ENCODE measurements at places on chromosomes 1 and 21.

DNA sequence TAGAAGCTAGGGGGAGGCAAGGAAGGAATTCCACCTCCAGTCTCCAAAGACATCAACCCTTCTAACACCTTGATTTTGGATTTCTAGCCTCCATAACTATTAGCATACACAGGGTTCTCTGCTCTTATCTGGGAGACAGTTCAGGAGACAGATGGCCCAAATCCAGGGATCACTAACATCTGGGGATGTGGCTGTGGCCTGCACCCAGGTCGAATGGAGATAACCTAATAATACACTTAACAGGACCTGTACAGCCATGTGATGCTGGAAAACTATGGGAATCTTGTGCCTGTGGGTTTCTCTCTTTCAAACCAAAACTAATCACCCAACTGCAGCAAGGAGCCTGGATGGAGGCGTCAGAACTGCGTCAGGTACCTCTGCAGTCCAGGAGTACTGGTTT, 47.6 kb downstream of the KIAA0319L start:
- DNase-seq: no peak

- DNase-seq: peak; percentile 73
Observed at GRCh38 chr1:179016706-179017382, 8.8 kb upstream of the FAM20B start.

- DNase-seq: no peak
Observed at GRCh38 chr21:46585191-46585953, 19.5 kb downstream of the S100B start.

DNA sequence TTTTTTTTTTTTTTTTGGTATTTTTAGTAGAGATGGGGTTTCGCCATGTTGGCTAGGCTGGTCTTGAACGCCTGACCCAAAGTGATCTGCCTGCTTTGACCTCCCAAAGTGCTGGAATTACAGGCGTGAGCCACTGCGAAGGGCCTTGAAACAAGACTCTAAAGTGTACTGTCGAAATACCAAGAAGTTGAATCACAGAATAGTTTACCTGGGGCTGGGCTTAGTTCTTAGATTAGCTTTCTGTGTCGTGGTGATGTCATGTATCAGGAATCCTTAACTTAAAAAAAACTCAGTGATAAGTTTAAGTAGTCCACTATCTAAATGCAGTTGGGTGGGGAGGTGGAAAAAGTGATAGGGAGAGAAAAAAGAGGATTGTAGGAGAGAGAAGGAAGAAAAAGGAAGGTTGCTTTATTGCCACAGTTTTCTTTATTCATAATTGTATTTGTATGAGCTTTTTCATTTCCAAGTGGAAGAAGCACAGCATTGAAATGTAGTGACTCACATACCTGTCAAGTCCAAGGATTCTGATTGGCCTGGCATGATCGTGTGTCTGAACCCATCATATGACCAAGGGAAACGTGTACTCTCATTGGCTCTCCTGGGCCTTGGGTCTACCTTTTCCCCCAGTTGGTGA, 13.4 kb downstream of the ITSN1 start:
- no peak for DNase-seq

GRCh38 chr1:228299901-228300300, 92.1 kb downstream of the OBSCN start:
- DNase-seq: no peak

- no peak for DNase-seq
Observed at GRCh38 chr1:60034999-60035398, 38.6 kb downstream of the C1orf87 start.

DNA sequence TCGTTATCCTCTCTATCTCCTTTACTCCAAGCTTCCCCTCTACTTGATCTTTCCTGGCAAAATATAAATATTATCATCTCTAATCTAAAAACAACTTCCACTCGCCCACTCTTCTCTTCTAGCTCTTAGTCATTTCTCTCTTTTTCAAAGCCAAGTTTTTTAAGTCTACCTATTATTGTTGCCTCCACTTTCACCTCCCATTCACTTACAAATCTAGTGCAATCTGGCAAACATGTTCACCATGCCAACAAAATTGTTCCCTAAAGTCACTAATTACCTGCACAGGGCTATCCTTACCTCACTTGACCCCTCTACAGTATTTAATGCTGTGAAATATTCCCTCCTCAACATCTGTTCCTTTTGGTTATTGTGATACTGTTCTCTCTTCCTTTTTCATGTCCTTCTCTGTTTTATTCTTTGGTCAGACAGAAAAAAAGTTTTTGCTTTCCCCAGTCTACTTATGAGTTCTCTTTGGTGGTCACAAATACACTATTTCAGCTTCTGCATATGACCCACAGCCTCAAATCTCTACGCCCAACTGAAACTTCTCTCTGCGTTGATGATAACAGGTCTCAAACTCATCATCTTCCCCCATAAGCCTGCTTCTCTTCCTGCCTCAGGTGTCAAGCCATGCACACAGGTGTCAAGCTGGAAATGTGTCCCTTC, 31.9 kb upstream of the RAP1A start:
- no peak for DNase-seq

- no peak for DNase-seq
Observed at GRCh38 chr1:226635456-226635941, 86.9 kb downstream of the STUM start.

- DNase-seq: no peak
Observed at GRCh38 chr1:233675446-233675845, 61.5 kb downstream of the KCNK1 start.

GRCh38 chr1:7967196-7967595, 5.7 kb downstream of the PARK7 start:
- DNase-seq: no peak

DNA sequence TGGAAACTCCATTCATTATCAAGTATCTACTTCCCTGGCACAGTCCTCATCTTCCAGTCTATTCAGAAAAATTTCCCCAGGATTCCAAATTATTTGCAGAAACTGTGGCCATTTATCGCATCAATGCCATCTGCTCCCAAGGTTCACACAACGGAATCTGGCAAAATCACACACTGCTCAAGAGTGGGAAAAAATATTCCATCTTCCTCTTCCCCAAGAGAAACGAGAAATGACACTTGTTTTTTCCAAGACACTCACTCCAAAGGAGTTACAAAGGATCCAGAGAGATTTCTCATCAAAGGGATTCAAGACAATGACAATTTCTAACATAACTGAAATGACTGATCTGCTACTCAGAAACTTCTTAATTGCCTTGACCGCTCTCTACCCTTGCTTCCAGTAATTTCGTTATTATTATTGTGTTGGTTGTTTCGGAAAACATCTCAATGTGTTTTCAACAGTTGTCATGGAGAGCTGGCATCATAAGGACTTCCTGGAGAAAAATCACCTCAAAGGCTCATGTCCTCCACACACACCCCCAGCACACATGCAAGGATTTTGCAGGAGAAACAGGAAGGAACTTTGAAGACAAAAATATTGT, 128.0 kb downstream of the PSMG1 start:
- no peak for DNase-seq

DNA sequence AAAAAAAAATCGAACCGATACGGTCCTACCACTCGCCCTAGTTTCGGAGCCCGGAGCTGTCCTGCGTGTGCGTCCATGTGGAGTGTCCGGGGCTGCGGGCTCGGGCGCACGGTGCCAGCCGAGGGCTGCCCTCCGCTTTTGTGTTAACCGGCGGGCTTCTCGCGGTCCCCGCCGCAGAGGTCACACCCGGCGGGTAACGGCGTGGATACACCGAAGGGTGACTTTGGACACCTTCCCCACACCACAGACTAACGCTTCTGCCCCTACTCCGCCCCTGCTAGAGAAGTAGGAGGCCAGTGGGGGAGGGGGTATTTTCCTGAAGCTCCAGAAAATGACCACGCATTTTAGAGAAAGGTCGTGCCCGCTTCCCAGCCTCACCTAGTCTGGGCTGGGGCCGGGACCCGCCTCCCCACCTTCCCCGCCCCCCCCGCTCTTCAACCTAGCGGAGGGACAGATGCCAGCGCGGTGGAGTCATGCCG, 609 bp upstream of the ATF3 start:
- no peak for DNase-seq

GRCh38 chr1:55456971-55457370, 241.8 kb upstream of the USP24 start:
- DNase-seq: no peak

DNA sequence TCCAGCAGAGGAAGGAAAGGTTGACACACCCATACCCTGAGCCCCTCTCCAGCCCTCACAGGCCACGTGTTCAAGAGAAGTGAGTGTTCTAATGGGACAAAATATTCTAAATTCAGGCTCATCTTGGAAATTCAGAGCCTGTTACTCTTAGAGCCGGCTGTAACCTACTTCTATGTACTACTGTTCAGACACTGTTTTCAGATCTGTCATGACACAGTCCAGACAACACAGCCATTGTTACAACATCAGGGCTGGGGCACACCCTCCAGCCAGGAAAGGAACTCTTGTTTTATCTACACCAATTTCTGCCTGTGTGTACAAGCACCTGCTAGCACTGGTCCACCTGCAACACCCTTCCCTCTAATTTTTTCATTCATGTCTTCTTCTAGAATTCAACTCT, 145.4 kb upstream of the C8B start:
- DNase-seq: no peak

DNA sequence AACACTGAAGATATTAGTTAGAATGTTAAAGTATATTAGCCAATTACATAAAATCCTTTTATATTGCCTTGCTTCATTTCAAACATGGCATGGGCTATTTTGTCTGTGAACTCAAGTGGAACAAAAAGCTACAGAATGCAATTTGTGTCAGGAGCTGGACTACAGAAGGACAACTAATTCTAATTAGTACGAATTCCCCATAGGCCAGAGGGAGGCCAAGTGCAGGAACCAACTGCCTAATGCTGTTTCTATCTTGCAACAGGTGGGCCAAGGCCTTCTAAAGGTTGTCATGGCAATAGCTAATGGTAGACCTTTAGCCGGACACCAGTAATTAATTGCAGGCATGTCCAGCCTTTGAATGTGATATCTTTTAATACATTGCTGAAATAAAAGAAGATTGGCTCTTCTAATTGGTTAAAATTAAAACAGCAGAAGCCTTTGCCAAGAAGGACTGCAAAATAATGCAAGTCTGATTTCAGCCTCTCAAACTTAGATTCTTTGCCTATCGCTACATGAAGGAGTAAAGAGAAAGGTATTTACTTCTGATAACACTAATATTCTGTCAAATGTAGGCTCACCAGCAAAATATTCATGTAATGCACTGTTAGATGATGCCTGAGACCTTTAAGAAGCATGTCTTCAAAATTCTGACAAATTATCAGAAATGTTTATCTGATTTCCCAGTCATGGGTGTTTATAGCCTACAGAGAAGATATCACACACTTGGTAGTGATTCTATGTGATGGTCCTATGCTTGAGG, 232.1 kb downstream of the LMO4 start:
- DNase-seq: no peak

GRCh38 chr1:240056350-240056749, 35.3 kb upstream of the FMN2 start:
- DNase-seq: no peak
